Fibroblast of skin of scalp (primary cell): ENCODE measurements at places on chromosomes 2 and 18.

DNA sequence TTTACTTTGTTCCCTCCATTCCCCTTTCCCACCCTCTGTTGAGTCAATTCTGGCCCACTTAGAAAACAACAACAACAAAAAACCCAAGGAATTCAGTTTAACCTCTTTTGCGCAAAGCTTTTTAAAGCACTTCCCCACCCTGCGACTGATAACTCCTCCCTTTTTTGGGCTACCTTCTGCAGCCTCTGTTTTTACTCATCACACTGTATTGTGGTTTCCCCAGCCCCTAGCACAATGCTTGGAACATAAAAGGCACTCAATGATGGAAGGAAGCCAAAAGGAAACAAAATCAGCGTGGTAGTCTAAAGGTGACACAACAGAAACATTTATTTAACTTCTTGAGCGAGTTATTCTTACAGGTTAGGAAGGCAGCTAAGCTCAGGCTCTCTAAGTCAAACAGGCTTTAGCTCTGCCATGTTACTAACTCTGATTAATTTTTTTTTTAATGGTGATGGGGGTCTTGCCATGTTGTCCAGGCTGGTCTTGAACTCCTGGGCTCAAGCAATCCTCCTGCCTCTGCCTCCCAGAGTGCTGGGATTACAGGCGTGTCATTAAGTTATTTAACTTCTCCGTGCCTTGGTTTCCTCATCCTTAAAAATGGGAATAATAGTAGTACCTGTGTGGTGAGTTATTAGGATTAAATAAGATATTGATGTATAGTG is 1.3 kb downstream of the CEP68 start:
- peak; percentile 33 for DNase-seq

GRCh38 chr2:195498176-195498575 is 158.8 kb upstream of the SLC39A10 start:
- no peak for DNase-seq

- no peak for DNase-seq
Measured at GRCh38 chr2:23753291-23754010, 173.5 kb downstream of the ATAD2B start.

DNA sequence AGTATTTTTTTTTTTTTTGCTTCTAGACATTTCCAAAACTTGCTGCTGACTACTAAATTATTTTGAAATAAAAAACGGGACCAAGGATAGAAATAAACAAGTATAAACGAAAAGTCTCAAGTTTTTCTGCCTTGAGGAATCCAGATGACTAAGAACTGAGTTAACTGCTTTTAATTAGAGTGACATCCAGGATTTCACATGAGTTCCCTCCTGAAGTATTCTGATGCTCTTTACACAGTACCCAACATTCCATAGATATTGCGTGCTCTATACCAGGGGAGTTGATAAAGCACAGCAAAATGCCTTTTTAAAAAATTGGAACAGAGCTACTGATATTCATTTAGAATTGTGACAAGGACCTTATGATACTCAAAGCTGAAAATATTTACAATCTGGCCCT is 618.0 kb downstream of the CCDC85A start:
- peak; percentile 40 for DNase-seq

DNA sequence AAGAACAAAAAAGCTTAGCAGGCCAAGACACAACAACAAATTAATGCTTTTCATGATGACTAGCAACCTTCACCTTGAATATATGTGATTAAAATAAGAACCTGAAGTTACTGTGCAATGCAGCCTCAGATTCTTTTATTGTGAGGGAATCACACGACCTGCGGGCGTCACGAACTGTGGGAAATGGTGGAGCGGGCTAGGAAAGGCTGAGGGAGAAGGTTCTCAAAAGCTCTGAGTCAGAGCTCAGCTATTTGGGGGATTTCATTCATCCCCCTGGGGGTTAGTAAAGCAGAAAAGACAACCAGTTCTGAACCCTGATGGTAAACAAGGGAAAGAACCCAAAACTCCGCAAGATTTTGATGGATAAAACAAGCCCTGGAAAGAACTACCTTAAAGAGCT is 89.3 kb upstream of the NCKAP5 start:
- DNase-seq = peak; percentile 81

GRCh38 chr2:166360906-166361305 is 14.8 kb downstream of the SCN9A start:
- no peak for DNase-seq

DNA sequence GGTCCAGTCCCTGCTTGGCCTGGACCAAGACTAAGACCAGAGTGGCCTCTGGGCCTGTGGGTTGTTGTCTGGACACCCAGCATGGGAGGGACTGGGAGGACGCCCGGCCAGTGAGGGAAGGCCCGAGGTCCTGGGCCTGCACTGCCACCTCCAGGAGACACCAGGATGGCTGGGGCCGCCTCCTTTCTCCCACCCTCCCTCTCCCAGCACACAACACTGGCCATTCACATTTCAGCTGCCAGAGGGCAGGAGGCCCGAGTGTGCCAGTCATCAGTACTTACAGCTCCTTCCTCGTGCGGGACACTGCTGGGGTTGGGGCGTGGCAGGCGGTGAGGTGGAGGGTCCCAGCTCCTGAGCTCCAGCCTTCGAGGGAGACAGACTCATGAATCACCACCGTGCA is 133.5 kb downstream of the ASB1 start:
- DNase-seq = no peak

DNA sequence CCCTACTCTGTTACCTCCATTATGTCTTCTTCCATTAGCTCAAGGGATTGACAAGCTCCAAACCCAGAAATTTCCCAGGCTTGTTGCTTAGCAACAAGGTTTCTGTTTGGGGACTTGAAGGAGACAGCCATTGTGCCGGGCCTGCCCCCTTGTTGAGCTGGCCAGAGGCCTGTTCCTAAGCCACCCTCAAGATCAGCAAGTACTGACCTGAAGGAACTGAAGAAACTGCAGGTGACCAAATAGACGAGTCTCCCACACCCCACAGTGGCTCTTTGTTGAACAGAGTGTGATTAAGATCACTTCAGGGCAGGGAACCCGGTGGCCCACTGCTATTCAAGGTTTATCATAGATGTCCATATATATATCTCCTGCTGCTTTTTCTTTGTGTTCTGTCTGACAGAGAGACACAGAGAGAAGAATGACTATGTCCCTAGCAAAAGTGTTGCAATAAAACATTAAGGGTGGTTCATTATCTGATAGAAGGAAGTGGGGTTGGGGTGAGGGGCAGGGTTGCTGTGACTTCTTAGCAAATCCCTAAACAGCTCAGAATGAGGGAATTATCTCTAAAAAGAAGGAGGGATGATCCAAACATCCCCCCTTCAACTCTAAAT is 69.2 kb downstream of the RNF144A start:
- no peak for DNase-seq

DNA sequence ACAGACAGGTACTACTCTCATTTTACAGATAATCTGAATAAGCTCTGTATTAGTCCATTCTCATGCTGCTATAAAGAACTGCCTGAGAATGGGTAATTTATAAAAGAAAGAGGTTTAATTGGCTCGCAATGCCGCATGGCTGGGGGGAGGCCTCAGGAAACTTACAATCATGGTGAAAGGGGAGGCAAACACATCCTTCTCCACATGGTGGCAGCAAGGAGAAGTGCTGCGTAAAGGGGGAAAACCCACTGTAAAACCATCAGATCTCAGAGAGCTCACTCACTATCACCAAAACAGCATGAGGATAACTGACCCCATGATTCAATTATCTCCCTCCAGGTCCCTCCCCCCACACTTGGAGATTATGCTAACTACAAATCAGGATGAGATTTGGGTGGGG is 254.4 kb downstream of the KCNE4 start:
- peak; percentile 21 for DNase-seq
